ENCODE measurements at places on chromosomes 3 and 15. TPM values are rescaled to one million over a fixed set of nuclear protein-coding genes. Genes with fewer than 3 reads are reported as not detected.
A peak's percentile ranks its signal among the peaks of the same experiment; 100 is the strongest.

The CHRNA7 gene
- 1.6 TPM for polyA plus RNA-seq

DNA sequence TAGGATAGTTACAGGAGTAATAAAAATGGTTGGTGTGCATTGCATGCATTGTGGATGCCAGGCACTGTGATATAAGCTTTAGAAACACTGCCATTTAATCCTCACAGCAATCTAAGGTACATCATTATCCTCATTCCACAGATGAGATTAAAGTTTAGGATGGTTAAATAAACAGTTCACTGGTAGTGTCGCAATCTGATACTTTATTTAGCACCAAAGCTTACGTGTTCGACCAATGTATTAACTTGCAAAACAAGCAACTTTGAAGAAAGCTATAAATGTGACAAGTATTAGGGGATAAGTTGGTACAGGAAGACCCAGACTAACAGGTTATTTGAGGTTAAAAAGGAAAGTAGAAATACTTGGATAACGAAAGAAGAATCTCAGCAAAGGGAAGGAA, 150.5 kb upstream of the ZNF385D start:
- DNase-seq, result no peak

- no peak for DNase-seq
Observed at GRCh38 chr3:41274944-41275668, 75.8 kb downstream of the CTNNB1 start.

DNA sequence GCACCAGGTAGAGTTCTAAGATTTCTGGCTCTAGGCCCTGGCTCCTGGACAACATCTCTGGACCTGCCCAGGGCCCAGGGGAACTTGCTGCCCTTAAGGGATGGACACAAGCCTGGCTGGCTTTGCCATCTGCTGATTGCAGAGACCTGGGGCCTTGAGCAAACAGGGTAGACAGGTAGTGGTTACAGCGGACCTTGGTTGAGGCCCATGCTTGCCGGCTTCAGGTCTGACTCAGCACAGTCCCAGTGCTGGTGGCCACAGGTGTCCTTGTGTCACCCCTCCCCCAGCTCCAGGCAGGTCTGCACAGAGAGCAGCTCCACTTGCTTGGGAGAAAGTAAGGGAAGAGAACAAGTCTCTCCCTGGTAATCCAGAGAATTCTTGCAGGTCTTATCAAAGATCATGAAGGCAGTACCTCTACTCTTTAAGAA, 15.9 kb upstream of the ACTL6A start:
- DNase-seq, result no peak

- no peak for DNase-seq
Observed at GRCh38 chr3:64070704-64071103, 47.4 kb upstream of the PSMD6 start.

The TGM4 gene
- polyA plus RNA-seq, result not detected

The RASGRF1 gene
- 0.30 TPM for polyA plus RNA-seq

GRCh38 chr15:47184908-47185801, 532.1 kb upstream of the SEMA6D start:
- DNase-seq, result no peak

DNA sequence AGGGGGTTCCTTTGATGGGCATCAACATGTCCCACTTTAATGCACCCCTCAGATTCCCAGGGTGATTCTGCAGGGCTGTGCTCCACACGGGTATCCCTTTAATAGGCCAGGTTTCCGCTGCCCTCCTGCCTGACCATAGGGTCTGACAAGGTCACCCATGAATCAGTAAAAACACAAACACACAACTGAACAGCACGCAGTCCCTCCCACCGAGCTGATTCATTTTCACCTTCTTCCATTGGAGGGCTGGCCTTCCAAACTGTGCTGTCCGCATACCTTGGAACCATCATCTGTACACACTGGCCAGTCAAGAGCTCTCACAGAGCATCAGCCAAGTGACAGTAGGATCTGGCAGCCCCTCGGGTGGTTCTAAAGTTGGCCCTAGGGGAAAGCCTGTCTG, 93.7 kb downstream of the FBLN2 start:
- no peak for DNase-seq

The TIPARP gene
- 6.5 TPM for polyA plus RNA-seq

- DNase-seq, result peak; percentile 66
Observed at GRCh38 chr3:38479431-38480092, 16.6 kb upstream of the EXOG start.

- DNase-seq, result no peak
Observed at GRCh38 chr15:34802803-34803750, 7.7 kb upstream of the ACTC1 start.

The RAB6B gene
- polyA plus RNA-seq, result 9.7 TPM

- DNase-seq, result peak; percentile 40
Observed at GRCh38 chr15:85455891-85456290, 75.5 kb downstream of the AKAP13 start.

DNA sequence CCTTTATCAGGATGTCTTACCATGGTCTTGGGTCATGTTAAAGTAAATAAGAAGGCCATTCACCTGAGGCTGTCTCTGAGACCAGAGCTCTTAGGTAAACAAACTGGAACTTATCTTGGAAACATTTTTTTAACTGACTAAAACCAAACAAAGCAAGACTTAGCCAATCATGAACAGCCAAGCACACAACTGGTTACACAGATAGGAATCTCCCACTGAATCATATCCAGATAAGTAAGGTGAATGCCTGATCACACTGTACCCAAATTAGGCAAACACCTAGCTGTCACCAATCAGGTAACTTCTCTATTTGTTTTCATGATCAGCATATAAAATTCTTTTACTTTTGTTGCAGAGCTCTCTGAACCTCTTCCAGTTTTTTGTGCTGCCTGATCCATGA, 205.4 kb downstream of the CNTN3 start:
- DNase-seq, result no peak

- no peak for DNase-seq
Observed at GRCh38 chr3:65126527-65127410, 439.0 kb upstream of the ADAMTS9 start.

DNA sequence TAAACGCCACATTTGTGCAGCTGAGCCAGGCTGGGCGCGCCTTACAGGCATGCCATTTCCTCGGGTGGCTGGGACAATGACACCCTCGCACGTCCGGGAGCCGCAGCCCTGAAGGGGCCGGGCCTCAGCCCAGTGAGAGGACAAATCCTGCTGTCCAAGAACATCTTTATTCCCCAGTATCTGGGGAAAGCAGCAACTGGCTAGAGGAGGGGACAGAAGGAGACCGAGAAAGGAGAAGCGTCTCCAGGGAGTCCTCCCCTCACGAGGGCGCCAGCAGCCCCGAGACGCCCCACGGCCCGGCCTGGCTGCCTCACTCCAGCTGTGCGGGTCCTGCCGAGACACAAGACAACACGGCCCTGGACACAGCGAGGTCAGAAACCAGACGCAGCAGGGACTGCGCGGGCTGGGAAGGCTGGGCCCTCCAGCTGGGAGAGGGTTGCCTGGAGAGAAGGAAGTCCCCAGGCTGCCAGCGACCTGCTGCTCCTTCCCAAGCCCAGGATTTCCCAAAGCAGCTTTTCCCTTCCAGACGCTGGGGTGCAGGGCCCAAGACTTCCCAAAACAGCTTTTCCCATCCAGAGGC, 130.2 kb downstream of the CHSY1 start:
- peak; percentile 49 for DNase-seq

The MBNL1 gene
- polyA plus RNA-seq, result 57.8 TPM

DNA sequence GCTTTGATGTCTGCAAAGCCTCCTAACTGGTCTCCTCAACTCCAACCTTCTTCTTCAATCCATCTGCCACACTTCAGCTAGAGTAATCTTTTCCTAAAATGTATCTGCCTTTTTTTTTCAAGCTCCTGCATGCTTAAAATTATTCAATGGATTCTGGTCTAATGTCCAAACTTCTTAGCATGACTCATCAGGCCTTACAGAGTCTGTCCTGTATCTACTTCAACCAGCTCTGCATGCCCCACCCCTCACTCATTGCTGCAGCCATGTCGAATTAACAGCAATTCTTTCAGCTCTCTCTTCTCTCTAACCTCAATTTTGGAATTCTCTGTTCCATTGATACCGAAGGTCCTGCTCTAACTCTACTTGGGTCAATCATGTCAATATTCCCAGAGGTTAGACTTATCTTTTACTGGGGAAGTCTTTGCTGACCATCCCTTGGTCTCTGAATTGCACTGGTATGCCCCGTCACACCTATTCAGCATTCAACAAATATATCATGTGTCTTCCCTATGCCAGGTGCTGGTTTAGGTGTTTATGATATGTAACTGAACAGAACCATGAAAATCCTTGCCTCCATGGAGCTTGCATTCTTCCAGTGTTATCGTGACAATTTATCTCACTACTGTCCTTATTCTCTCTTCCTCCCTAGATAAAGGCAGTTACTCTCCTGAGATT, 88.5 kb upstream of the NANOGP8 start:
- DNase-seq, result no peak

The CX3CR1 gene
- 6.7 TPM for polyA plus RNA-seq

The OR5K2 gene
- not detected for polyA plus RNA-seq

The ALPK3 gene
- polyA plus RNA-seq, result 106 TPM

GRCh38 chr3:100523050-100523760, 30.8 kb downstream of the TMEM45A start:
- DNase-seq, result no peak

DNA sequence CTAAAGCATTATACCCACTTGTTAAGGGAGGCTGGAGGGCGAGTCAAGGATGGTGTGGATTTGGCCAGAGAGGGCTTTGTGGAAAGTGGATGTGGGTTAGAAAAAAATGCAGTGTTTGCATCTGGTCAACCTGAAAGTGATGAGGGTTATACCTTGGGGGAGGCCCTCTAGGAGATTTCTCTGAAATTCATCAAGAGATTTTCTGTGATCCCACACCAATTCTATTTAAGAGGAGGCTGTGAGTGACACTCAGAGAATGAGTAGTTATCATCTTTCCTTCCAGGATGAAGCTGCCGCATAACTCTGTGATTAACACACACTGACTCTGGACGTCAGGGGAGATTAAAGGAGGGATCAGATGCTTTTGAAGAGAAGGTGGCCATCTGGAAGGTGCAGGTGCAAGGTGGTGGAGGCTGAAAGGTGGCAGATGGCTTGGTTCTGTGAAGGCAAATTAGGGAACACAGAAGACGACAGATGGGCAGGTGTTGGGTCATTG, 54.8 kb downstream of the ANAPC13 start:
- DNase-seq, result no peak

DNA sequence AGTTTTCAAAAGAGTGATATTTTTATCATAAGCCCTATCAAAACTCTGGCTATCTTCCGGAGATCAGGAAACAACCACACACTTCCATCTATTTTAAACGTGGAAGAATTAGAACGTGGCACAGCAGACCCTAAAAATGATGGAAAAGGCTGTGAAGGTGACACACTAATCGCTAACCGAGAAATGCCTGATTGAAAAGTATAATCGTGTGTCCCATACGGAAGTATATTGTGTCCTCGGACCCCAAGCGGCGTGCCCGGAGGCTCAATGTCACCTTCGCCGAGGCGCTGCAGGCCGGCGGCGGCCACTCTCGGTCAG, 642 bp downstream of the COX5A start:
- peak; percentile 18 for DNase-seq

The TIMP4 gene
- polyA plus RNA-seq, result 2.1 TPM

Measured in hindlimb muscle (tissue), 1 donor.